ENCODE measurements at places on chromosomes 2 and 18.

- no peak for DNase-seq
Observed at GRCh38 chr18:8758466-8758865, 53.1 kb downstream of the MTCL1 start.

DNA sequence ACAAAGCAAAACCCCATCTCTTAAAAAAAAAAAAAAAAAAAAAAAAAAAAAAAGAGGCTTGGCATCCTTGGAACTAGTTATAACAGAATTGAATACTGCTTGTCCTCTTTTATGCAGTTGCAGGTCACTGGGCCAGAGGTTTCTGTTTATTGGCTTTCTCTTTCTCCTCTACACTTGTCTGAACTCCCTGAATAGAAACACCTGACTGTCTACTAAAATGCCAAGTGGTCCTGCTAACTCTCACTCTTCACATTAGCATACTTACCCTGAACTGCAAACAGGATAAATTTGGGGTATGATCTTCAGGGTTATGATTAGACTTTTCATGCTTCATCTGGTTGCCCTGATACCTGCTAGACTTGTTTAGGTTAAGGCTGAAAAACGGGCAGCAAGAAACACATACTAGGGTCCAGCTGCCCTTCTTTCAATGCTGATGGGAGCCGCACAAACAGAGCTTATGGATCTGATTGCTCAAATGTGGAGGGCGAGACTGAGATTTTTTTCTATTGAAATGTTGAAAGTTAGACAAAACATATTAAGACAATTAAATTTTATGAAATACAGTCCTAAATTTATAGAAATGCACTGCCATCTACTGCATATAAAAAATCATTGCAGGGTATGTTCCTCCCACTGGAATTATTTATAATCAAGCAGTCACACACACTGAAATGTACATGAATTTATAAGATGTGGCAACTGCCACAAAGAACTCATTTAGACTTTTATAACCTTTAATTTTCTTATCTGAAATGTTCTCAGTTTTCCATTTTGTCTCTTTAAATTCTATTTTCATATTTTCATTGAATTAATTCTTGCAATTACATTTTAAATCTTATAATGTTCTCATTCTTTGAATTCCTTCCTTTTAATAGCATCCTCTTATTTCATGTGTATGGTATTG, 40.8 kb downstream of the GTF3C3 start:
- no peak for DNase-seq

DNA sequence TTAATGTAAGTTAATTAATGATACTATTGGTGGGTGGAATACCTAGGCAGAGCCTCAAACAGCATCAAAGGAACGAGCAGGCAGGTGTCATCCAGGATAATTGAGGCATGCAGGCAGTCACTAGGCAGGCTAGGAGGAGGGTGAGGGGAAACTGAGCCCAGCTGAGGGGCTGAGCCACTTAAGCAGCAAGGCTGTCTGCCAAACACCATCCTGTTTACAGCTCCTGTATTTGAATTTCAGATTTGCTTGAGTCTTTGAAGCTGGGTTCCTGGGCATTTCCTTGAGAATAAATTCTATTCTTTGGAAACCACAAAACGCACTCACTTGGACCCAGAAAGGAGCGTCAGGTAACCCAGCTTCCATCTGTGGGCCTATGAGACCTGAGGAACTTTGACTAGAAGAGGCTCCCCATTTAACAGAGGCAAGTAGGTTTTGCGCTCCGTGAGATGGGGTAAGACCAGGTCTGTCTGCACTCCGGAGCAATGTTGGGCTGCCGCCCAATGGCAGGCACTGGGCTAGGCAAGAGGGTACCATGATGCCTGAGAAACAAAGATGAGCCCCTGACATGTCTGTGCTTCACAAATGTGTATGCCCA, 2.0 kb downstream of the EDAR start:
- no peak for DNase-seq

DNA sequence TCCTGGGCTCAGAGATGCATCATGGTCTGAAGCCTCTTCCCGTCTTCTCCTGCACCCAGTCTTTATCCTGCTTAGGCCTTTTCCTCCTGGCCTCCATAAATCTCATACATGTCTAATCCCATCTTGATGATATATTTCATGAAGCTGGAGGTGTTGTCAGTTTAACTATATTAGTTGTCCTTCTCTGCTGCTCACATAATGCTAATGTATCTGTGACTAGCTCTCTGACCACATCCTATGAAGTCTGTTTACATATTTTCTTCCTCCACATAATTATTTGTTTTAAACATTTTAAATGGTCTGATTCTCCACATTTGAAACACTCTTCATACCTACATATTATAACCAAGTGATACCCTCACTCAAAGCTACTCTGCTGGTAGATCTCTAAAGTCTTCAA, 315.2 kb upstream of the RND3 start:
- no peak for DNase-seq

DNA sequence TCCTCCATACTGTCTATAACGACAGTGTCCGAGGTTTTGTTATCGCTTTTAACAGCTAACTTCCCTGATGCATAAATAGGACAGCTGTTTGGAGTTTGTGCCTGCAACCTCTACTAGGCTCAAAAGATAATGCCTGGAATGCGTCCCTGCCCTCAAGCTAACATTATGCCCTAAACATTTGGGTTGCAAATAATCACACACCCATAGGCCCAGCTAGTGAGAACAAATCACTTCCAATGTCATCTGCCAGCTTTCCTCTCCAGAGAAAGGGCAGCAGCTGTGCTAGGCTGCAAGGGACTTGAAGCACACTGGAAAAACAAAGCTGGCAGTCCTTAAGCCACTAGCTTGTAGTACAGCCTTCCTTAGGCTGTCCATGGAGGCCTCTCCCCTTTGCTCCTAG, 201.8 kb upstream of the LYPD1 start:
- DNase-seq: no peak

DNA sequence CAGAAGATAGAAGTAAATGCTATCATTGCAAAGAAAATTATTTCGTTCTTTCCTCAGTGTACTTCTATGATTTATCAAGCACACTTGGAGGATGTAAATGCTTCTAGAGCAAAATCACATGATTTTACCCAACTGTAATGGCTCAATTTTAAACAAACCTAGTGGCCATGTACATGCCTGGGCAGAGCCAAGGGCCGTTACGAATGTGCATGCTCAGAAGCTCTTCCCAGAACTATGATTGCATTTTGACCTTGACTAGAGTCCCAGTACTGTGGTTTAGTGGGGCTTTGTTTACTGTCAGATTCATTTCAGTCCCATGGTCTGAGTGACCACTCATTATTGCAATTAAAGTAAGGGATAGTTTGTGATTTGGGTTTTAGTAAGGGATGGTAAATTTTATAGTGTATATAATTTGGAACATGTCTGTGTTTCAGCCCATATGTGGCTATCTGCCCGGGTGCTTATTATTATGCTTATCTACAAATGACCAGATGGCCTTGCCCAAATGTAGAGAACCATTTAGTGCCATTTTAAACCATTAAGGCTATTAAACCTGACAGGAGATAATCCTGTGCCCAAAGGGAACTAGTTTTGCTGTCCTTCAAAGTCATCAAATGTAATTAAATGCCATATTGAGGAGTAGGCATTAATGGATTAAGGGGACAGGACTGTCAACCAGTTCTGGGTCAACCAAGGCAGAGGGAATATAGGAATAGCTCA, 239.1 kb downstream of the ICOS start:
- DNase-seq: no peak

GRCh38 chr18:30967701-30968100, 74.8 kb downstream of the DSC3 start:
- no peak for DNase-seq

DNA sequence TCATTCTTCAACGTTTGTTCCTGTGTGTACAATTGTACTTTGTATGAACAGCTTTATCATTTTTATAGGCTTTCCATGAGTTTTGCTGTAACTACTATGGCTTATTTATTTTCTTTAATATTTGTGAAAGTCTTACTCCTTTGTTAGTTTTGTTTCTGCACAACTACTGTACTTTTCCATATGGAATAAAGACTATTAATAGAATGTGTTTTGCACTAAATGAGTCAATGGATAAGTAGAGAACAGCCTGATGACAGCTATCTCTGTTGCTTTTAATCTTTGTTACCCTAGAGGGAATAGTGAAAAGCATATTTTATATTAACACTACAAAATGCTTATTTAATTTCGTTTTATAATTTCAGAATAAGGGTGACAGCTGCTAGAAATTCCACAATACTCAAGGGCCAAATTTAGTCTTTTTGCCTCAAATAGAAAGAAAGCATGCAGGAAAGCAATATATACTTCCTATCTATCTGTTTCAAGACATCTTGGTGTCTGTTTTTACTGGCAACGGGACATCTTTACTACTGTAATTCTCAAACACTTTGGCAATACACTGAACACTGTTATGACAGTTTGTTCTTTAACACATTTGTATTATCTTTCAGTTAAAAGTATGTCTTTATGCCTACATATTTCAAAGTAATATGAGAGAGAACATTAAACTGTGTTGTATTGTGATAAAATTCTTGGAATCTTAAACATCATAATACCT, 53.9 kb downstream of the WDSUB1 start:
- DNase-seq: no peak
